ENCODE measurements at places on chromosomes 2 and 18.

DNA sequence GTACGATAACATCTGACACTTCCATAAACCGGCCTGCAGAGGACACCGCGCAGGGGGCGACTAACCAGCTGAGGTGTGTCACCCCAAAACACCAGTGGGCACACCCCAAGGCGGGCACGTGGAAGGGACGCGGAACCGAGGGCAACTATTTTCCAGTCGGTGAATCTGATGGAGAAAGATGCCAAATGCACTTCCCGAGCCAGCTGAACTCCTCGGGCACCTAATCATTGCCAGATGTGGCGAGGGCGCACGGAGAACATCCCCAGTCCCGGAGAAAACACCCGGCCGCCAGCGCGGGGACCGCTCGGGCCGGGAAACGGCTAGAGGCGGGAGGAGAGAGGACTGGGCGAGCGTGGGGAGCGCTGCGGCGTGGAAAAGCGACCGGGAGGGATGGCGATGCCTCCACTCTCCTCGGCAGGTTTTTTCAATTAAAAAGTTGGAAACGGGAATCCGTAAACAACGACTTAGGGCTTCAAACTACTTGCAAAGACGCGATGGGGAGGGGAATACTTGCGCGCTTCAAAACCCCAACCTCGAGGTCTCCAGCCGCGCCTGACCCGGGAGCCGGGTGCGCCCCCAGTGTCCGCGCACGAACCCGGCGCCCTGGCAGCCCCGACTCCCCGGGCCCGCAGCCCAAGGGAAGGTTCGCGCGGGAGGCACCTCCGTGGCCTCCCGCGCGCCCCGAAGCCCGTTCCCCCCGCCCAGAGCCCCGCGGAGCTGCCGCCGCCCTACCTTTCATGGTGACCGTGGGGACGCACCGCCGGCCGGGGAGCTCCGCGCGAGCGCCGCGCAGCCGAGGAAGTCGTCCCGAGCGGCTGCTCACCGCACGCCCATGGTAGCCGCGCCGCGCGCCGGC lies 497 bp downstream of the COLEC12 start:
- no peak for DNase-seq

GRCh38 chr2:11073776-11074175 lies 81.5 kb upstream of the SLC66A3 start:
- no peak for DNase-seq

- no peak for DNase-seq
Measured at GRCh38 chr18:74825460-74825859, 227.8 kb downstream of the ZNF407 start.

DNA sequence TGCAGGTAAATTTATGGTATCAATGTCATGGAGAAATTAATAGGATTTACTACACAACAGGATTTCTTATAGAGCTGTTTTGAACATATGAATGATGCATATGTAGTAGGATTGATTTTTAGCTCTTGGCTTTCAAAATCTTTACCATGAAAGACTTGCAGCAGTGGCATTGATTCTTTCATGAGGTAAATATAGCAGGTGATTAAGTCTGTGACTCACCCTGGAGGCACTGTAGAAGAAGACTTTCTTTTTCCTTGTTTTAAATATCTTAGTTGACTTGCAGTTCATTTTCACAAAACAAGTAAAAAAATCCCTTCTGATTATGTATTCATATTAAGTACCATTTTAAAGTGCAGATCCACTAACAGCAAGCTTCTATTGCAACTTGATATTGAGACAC lies 463.0 kb downstream of the FBXO15 start:
- DNase-seq, result no peak

DNA sequence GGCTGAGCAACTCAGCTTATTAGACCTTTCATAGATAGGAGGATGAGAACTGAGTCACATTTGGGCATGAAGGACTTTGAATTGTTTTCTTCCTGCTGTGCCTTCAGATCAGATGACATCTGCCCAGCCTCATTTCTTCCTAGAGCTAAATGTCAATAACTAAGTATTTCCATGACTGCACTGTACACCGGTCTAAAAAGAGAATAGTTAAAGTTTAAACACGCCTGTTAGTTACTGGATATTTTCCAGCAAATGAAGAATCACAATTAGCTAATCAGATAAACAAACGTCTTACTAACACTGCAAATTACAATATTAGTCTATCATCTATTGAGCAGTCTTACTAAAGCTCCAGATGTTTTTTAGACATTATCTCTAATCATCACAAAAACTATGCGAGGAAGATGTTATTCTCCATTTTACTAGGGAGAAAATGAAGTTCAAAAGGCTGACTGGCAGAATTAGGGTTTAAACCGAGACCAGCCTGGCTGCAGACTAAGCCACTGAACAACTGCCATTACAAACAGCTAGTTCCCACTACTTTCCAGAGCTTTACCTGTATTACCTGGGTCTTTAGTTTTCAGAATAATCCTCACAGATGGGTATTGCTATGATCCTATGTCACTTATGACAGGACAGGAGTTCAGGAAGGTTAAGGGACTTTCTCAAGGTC lies 69.4 kb upstream of the ZNF397 start:
- DNase-seq, result no peak

- no peak for DNase-seq
Measured at GRCh38 chr2:136408795-136409194, 290.8 kb upstream of the CXCR4 start.
